ENCODE measurements at places on chromosomes 1 and 21. TPM values are rescaled to one million over a fixed set of nuclear protein-coding genes. Genes with fewer than 3 reads are reported as not detected.

Gene PIGR
- total RNA-seq = not detected

DNA sequence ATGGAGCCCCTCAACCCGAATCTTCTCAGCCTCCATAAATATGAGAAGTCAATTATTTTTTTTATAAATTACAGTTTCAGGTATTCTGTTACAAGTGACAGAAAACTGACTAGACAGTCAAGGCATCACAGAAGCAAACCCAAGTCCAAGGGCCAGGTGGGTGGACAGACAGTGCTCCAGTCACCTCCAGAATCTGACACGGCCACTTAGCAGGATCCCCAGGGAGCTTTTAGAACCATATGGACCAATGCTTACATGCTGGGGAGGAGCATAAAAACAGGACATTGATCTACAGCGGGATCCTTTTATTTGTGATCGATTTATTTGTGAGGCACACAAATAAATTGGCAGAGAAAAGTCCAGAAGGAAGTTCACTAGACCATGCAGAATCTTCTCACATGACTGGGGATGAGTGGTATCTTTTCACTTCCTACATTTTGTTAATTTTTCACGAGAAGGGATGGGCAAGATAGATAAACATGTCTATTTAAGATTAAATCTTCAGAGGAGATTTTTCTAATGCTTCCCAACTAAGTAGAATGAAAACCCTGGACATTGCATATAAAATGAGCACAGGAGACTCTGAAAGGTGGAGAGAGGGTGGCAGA lies 15.0 kb downstream of the ZNF496 start:
- no peak for DNase-seq

DNA sequence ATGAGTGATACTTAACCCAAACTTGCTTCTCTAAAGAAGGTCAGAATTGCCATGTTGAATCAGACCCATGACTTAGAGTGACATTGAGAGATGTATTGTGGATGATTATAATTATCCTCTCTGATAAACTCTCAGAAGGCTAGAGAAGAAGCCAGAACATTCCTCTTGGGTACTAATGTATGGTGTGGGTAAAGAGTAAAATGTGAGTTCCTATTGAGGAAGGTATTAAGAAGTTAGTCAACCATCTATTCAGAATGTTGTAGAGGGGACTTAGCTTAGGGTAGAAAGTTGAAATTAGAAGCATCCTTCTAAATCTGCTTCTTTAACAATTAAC lies 7.3 kb downstream of the GMEB1 start:
- DNase-seq = no peak

DNA sequence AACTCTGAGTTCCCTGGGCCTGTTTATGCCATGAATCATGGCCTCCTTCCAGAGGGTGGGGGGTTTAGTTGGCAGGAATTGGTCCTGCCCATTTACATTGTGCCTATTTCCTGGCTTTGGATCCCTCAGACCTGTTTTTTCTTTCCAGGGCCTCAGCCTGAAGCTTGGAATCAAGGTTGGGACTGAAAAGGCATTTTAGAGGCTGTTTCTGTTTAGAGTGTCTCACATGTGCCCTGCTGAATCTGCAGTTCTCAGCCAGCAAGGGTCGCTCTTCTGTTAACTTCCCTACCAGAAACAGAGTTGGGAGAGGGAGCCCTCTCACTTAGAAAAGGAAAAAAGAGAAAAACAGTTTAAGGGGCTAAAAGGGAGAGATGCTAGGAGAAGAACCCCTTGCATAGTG lies 191.1 kb downstream of the PTPRC start:
- peak; percentile 23 for DNase-seq

DNA sequence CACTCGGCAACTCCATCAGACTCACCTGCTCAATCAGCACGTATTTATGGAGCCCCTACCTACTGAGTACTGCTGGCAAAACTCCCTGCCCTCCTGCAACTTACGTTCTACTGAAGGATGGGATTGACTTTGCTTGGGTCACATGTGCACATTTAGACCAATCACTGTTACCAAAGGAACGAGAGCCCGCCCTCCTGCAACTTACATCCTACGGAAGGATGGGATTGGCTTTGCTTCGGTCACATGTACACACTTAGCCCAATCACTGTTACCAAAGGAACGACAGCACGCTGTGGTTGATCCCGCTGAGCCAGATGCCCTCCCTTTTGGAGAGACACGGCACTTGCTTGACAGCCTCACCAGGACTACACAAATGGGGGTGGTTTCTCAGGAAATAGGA lies 46.0 kb downstream of the UBIAD1 start:
- no peak for DNase-seq

DNA sequence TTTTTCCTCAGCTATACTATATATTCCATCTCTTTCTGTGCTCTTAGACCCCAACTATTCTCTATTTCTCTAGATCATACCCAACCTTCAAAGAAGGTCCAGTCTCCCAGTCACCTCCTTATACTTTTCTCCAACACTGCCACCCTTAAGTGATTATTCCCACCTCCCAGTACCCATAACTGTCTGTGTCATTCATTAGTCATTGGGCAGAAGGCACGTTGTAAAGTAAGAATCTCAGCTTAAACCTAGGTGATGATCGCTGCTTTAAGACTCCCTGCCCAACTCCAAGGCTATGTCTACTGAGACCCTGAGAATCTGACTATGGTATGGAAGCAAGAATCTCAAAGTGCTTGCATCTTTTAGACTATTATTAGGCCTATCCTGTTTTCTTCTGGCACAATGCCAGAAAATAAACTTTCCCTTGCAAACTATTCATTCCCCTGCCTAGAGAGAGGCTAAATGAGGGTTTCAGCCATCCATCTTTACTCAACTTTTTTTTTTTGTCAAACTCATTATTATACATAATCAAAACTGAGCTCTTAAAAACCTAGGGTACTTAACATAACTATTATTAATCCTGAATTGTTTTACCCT lies 174.3 kb upstream of the DPT start:
- DNase-seq = no peak

DNA sequence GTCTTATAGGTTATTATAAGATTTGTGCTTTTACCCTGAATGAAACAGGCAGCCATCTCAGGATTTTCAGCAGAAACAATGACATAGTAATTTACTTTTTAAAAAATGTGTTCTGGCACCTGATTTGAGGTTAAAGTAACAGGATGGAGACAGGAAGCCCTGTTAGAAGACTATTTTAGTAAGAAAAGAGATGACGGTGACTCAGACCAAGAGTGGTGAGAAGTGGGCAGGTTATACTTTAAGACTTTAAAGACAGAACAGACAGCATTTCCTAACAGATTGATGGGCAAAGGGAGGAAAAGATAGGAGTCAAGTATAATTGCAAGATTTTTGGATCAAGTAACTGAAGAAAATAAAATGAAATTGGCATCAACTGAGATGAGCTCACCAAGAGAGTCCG lies 436.8 kb upstream of the NR5A2 start:
- DNase-seq = peak; percentile 12

DNA sequence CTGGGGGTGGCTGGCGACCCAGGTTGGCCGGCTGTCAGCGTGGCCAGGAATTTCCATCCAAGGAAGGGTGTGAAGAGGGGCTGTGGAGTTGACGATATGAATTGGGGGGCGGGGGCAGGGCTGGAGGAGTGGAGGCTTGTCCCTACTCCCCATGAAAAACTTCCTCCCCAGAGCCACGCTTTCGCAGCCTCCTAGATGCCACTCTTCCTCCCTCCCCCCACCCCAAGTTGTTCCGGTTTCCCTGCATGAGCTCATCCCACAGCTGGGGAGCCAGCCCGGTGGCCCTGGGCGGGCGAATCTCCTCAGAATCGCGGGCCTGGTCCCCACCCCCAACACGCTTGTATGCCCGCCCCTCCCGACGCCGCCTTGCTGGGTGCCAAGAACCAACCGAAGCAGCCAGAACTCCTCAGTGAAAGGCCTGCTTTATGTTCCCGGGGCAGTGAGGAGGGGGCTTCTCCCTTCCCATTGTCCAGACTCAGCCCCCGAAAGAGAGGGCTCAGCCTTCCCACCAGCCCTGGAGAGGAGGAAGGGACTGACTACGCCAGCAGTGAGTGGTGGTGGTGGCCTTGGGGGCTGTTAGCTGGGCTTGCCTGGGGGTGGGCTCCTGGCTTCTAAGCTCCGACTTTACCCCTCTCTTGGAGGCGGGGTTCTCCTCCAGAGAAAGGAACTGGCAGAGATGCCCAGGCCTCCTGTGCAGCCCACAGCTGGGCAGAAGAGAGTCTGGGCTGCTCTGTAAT lies 1.8 kb upstream of the CSMD2 start:
- DNase-seq = no peak

GRCh38 chr1:39268906-39269305 lies 64.4 kb downstream of the MACF1 start:
- no peak for DNase-seq

Data from activated naive CD4-positive, alpha-beta T cell treated with anti-CD3 and anti-CD28 coated beads for 36 hours (primary cell).